ENCODE measurements at places on chromosomes 7 and 10. TPM values are rescaled to one million over a fixed set of nuclear protein-coding genes. Genes with fewer than 3 reads are reported as not detected.
A peak's percentile ranks its signal among the peaks of the same experiment; 100 is the strongest.

GRCh38 chr10:74575191-74575720 lies 251.1 kb upstream of the KAT6B start:
- peak; percentile 63 for DNase-seq

LRRC4 gene
- 5.8 TPM for total RNA-seq

GRCh38 chr7:142563470-142563869 lies 185.8 kb upstream of the PRSS1 start:
- DNase-seq: no peak

PRLHR gene
- not detected for total RNA-seq

DNA sequence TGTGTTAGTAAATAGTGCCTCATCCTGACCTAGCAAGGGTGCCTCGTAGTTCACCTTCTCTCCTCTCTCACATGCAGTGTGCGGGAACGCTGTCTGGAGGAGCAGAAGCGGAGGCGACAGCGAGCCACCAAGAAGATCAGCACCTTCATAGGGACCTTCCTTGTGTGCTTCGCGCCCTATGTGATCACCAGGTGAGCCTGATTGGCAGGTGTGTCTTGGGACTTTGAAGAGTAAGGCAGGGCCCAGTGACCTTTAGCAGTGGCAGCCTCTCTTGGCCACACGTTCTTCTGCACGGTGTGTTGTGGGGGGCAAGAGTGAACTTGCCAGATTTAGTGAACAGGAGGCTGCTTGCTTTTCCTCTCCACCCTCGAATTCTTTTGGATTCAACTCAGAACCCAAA lies 8.6 kb downstream of the GPR26 start:
- DNase-seq: no peak

- DNase-seq: peak; percentile 10
Measured at GRCh38 chr7:135160858-135161653, 9.5 kb downstream of the CYREN start.

DNA sequence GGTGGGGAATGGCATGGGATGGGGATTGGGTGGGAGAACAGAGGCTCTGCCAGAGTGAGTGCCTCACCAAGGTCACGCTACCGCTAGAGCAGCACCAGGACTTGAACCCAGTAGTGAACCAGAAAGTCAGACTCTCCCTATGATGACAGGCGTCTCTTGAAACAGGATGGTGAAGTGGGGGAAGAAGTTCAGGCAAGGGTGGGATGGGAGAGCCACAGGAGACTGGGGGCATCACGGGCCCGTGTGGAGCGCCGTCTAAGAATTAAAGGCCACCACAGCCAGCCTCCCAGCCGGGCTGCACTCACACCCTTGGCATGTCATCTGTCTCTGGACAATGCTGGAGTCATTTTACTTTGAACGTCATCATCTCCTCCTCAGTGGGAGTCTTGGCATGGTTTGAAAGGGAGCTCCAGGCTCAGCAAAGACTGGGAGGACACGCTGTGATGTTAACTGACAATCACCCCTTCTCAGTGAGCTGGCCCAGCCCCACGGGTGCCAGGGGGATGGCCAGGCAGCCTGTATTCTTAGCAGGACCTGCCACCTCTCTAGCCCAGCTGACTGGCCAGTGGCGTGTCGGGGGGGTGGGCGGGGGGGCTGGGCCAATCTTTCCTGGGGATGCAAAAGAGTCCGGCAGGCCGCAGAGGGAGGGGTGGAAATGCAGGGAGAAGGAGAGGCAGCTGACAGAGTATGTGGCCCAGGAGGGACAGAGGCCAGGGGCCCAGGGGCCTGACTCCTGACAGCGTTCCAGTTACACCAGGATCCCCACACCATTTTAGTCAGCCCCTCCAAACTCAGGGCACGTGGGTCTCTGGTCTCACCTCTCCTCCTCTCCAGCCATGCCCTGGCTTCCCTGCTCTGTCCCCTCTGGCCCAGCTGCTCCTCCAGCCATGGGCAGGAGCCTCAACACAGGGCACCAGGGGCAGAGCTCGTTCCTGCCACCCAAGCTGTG lies 96.2 kb downstream of the VOPP1 start:
- DNase-seq: peak; percentile 29

DNA sequence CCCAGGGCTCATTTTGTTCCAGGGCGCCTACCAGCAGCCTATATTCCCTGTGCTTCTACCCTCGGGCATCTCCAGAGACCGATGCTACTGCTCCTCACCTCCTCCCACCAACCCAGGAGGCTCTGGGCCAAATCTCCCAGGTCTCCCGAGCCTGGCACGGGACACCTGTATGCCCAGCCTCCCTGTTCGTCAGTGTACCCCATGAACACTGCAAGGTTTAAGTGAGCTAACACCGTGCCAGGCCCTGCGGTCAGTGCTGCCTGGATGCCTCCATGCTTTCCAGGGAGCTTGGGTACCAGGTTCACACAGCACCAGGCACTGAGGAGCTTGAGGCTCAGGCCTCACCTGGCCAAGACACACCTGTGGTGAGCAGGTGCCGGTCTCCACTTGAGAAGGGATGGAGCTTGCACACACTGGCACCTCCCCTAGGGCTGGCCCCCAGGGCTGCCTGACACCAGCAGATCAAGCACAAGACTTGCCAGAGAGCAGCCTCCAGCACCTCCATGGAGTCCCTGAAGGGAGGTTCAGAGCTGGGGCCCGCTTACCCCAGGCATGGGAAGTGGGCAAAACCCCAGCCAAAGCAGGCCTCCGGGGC lies 80.3 kb downstream of the FAM53B start:
- no peak for DNase-seq

DNA sequence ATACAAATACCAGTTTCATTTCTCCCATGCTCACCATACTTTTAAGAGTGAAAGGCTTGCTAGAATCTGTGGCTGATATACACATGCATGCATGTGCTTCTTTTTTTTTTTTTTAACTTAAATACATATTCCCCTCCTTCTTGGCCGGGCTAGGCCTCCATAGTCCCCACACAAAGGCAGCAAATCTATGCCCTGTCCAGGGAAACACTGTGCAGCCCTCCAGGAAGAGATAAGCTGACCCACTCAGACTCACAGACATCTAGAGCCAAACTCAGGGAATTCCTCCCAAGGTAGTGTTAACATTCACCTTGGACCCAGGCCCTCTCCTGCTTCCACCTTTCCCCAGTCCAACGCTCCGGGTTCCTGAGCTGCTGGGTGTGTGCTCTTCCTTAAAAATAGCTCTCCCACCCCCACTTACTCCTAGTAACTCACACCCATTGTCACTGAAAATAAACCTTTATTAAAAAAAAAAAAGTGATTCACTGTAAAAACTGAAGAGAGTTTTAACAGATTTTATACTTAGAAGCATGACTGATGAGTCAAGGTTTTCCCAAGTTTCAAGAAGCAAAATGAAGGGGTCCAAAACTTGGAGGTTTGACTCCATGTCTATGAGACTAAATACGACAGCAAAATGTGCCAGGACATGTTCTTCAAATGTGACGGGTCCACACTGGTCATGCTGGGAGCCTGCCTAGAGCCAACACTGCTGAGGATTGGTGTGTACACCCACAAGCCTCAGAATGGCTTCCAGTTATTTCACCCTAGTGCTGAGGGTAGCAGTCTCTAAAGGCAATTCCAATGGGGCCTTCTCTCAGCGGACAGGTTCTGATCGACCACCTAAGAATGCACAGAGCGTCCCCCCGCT lies 159.5 kb downstream of the GLI3 start:
- DNase-seq: no peak

DNA sequence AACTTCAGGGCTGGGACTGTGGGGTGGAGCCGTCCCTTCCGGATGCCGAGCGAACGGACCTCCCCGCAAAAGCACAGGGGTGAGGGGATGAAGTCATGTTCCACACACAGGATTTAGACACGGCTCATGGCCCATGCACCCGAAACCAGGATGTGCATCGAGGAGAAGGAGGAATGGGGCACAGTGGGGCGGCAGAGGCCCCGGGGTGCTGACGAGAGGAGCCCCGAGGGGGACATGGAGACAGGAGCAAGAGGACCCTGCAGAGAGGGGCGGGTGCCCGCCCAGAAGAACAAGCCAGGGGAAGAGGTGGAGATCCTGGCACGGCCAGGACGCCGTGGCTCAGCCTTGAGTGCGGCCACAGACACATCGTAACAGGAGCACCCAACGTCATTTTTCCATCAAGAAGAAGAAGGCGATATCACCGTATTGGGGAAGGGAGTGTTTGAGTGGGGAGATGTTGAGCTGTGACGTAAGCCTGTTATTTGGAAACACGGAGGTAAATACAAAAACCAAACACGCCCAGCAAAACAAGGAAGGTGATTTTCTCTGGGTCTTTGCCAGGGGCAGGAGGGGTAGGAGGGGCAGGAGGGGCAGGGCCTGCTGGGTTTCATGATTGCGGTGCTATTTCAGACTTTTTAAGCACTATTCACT lies 25.3 kb upstream of the FOXL3 start:
- no peak for DNase-seq

GRCh38 chr10:92124616-92125143 lies 166.2 kb downstream of the CPEB3 start:
- DNase-seq: no peak

GRCh38 chr7:31805209-31805818 lies 118.3 kb downstream of the PPP1R17 start:
- DNase-seq: no peak

DNA sequence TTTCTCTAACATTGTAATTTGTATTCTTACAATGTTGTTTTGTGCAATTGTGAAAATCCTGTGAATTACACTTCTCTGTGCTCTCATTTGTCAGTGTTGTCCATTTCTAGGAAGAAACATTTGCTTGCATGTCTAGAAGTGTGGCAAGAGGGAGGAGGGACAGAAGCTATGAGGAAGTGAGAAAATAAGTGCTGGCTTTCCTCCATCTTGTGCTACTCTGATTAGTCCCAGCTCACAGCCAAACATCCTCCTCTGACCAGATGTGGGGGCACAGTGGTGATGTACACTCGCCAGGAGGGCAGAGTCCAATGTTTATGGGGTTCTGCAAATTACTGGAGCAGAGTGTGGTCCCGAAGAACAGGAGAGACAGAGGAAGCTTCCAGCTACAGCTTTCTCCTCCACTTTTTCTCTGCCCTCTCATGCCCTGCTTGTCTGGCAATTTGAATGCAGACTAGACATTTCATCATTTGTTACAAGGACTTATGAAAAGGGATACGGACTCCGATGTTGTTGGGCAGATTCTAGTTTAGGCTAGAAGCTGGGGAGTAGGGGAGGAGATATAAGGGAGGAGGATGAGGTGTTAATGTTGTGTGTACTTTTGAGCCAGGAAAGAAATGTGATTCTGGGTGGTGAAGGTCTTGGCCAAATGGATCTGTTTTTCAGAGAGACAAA lies 131.0 kb upstream of the C1GALT1 start:
- DNase-seq: no peak

DBF4 gene
- 62.6 TPM for total RNA-seq

CFAP46 gene
- 0.70 TPM for total RNA-seq

DNA sequence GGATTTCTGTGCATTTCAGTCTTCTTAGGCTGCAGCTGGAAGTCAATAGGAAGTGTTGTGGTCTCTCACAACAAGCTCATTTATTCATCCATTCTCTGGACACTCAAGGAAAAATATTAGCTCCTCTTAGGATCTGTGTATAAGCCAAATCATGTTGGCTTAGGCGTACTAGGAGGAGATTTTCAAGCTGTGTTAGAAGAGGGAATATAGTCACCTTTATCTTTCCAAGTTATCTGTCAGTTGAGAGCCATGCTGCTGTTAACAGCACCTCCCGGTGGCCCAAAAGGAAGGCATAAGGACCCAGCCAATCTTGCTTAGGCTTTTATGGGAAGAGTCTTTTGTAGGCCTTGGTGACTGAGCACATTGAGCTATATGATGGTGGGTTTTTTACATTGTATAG lies 220.0 kb downstream of the LRMDA start:
- DNase-seq: peak; percentile 43

CTAGE4 gene
- total RNA-seq: 7.5 TPM

PRR15 gene
- 11.7 TPM for total RNA-seq

DNA sequence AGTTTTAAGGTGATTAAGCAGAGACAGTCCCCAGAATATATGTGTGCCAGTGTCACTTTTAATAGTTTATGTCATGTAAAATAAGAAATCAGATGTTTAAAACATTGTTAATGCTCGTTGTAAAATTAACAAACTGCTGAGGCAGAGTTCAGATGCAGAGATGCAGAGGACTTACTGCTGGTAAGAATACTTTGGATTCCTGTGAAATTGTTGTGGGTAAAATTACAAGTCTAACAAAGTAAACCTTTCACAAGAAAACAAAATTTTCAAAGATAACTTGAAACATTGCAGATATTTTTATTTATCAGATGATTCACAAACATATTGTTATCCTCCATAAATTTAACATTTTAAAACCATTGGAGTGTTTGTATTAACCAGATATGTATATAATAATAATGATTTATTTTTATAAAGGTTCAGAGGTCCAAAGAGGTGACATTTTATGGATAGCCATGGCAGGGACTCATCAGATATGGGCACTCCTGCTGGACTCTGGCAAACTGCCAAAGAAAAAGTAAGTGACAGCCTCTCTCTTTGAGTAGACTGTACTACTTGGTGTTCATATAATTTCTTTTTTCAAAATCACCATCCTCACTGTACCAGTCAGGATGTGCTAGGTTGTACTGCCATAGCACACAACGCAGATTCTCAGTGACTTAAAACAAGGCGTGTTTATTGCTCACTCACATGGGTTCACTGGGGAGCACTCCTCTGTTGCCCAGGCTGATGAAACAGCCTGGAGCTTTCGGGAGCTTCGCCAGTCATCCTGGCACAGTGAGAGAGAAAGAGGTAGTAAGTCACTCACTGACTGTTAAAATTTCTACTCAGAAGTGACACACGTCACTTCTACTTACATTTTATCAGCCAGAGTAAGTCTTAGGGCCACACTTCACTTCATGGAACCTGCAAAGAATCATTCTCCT lies 43.5 kb downstream of the NHLRC2 start:
- no peak for DNase-seq

BMPR1A gene
- total RNA-seq: 86.5 TPM

GTF2IRD1 gene
- 21.1 TPM for total RNA-seq

- DNase-seq: no peak
Measured at GRCh38 chr10:10589540-10590303, 427.9 kb upstream of the CELF2 start.

DNA sequence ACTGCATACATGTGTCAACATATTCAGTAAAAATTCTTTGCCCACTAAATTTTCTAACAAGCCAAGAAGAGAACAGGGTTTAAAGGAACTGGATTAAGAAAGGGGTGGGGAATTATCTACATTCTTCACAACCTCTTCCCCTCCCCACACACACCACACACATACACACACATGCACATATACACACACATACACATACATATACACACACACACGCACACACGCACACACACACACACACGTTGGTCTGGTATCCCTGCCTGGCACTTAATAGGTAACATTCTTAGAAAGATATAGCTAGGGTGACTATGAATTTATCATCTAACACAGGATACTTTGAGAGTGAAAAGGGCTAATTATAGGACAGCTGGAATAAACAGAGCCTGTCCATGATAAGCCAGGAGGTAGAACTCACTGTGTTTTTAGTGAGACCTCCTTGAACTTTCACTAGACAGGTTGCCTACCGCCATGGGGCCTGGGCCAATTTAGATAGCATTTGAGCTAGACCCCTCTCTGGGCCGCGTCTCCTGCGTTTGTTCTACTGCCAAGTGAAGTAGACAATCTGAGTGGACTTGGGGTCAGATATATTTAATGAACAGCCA lies 33.1 kb upstream of the EPC1 start:
- DNase-seq: no peak

- DNase-seq: peak; percentile 29
Measured at GRCh38 chr7:116809636-116810266, 52.6 kb upstream of the CAPZA2 start.
